ENCODE measurements at places on chromosomes 7 and 10.

DNA sequence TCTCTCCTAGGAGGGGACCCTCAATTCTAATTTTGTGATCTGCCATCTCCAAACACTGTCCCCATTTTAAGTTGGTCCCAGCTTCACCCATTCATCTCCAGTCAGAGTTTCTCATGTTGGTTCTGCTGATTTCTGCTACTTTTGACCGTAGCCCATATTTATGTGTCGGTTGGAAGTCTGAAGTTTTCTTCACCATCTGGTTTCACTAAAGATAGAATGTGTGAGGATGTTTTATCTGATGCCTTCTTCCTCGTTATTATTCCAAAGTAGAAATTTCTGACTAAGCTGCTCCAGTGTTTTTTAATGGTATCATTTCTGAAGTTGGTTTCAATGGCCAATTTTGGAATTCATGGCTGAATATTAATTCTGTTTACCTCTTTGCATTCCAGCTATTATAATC lies 21.3 kb upstream of the IFIT2 start:
- no peak for DNase-seq

- no peak for DNase-seq
Measured at GRCh38 chr10:29266641-29267040, 22.2 kb upstream of the LYZL1 start.

GRCh38 chr7:1108264-1108920 lies 20.5 kb downstream of the GPER1 start:
- no peak for DNase-seq

DNA sequence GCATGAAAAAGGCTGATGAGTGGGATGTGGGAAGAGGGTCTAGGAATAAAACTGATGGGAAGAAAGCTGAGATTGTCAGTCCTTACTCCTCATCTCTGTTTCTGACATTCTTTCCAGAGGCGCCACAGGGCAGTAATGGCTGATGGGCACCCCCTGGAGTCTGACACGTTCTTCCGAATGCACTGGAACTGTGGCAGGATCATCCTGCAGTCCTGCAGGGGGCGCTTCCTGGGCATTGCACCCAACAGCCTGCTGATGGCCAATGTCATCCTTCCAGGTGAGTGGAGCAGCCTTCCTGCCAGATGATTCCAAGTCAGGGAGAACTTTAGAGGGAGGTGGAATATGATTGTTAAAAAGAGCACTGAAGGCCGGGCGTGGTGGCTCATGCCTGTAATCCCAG lies 4.8 kb downstream of the FSCN3 start:
- no peak for DNase-seq

GRCh38 chr10:99389729-99390480 lies 40.5 kb downstream of the GOT1 start:
- DNase-seq, result no peak

DNA sequence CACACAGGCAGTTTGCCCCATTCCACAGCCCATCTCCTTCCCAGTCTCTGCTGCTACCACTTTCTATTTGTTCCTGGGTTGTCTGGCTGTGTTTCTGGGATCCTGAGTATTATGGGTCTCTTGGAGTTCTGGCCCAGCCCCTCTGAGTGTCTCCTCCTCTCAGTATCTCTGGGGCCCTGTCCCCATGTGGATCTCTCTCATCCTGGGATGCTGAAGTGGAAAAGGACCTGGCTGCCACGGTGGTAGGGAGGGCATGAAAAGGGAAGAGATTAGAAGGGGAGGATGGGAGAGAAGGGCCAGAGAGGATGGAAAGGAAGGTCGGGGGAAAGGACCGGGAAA lies 54.5 kb upstream of the LBX1 start:
- no peak for DNase-seq

DNA sequence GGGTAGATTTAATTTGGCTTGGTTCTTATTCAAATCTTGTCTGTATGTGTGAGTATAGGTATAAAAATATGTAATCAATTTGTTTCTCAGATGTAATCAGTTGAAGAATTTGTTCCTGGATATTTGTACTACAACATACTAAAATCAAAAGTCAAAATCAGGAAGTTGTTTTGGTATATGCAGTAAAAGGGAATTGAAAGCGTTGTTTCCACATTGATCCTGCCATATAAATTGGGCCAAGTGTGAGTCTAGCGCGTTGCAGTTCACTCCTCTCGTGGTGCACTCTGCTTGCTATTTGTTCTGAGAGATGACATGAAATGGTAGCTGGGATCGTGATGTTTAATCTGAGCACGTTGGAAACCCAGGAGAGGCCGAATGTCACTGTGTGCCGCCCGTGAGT lies 55.9 kb downstream of the SHH start:
- no peak for DNase-seq

GRCh38 chr7:73991522-73992100 lies 36.4 kb upstream of the ELN start:
- DNase-seq, result no peak

DNA sequence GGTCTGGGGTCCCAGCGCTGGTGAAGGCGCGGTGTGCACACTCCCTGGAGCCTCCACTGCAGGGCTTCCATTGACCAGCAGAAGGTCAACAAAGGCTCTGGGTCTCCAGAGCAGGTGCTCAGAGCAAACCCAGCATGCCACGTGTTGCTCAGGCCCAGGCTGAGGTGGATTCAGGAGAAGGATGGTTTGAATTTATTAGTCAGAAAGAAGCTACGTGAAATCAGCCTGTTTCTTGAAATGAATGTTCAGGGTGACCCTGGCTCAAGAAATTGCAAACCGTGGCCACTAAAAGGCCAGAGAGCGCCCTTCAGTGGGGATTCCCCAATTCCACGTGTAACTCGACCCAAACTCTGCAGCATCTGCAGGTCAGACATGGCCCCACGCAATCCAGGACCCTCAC lies 82.7 kb upstream of the PFKP start:
- no peak for DNase-seq

- no peak for DNase-seq
Measured at GRCh38 chr10:73653701-73654100, 2.1 kb downstream of the SYNPO2L start.

GRCh38 chr7:129955993-129956543 lies 3.3 kb upstream of the UBE2H start:
- no peak for DNase-seq

DNA sequence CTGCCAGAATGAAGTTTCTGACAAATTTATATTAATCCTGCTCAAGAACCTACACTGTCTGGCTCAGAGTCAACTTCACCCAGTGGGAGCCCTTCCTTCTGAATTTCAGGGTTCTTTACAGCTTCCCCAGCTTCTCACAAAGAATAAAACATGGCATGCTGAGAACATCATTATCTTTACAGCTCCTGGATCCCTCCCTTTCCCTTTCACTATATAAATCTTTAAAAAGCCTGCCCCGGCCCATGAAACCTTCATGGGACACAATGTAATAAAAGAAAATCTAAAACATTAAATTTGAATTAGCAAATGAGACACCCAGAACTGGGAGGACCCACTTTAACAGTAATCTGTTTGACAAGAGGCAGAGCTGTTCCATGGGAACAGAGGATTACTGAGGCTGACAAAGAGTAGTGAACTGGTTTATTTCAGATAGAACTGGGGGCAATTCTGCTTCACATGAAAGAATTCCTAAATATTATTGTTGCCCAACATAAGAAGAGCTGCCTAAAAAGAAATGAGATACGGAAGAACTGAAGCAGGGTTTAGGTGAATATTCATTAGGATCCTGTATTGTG lies 222.8 kb downstream of the THSD7A start:
- no peak for DNase-seq

All from CD8-positive, alpha-beta T cell (primary cell).